Left ventricle myocardium inferior (tissue), 1 donor: ENCODE measurements at places on chromosomes 1 and 21. TPM values are rescaled to one million over a fixed set of nuclear protein-coding genes. Genes with fewer than 3 reads are reported as not detected.

DNA sequence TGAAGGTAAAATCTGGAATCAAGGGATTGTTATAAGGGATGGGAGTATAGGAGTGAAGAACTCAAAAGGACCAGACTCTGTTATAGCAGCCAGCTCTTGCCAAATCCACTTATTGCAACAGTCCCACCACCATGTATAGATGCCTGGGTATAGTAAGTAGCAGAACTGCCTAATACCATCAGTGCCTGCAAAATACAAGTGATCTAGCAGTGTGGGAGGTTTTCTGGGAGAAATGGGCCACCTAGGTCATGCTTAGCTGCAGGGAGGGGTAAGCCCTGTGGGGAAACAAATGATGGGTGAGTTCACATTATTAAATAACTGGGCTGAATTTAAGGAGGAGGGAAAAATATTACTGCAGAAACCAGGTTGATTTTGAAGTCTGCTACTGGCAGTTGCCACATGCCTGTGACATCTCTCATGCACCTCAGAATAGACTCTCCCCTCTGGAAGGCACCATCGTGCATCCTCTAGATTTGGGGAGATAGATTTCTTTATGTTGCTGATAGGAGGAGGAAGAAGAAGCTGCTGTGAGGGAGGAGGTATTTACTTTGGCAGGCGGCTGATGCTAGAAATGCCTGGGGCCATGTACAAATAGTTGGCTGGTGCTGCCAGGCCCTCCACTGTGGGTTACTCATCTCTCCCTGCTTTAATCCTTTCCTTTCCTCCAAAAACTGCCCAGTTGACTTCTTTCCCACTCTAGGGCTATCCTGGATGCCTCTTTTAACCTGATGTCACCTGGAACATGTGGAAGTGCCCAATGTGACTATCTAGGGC is 27.5 kb downstream of the HLX start:
- no peak for DNase-seq
- no peaks in the 10 kb centered on the region for H3K27me3 ChIP-seq
- no peaks in the 10 kb centered on the region for H3K4me1 ChIP-seq

- no peaks in the 10 kb centered on the region for H3K36me3 ChIP-seq
- peak overlapping the region; percentile 94 for H3K27ac ChIP-seq
- peak overlapping the region; percentile 72 for H3K4me3 ChIP-seq
- H3K27me3 ChIP-seq: no peaks in the 10 kb centered on the region
- DNase-seq: no peak
These were observed 12.3 kb downstream of the BTBD19 start for GRCh38 chr1:44820328-44821239.

- peaks cover 76% of the 10 kb centered on the region for H3K4me1 ChIP-seq
- H3K4me3 ChIP-seq: peak overlapping the region; percentile 94
- peak overlapping the region; percentile 98 for H3K27ac ChIP-seq
- no peaks in the 10 kb centered on the region for H3K27me3 ChIP-seq
- H3K36me3 ChIP-seq: no peaks in the 10 kb centered on the region
These were observed 884 bp upstream of the LRRC8C start for GRCh38 chr1:89631816-89632656.

The OR6K3 gene
- total RNA-seq: not detected

GRCh38 chr1:204711947-204712701 is 26.6 kb upstream of the LRRN2 start:
- peaks cover 100% of the 10 kb centered on the region for H3K27me3 ChIP-seq
- H3K4me3 ChIP-seq: peak overlapping the region; percentile 15
- DNase-seq: peak; percentile 32
- no peaks in the 10 kb centered on the region for H3K36me3 ChIP-seq
- H3K4me1 ChIP-seq: peaks cover 15% of the 10 kb centered on the region

DNA sequence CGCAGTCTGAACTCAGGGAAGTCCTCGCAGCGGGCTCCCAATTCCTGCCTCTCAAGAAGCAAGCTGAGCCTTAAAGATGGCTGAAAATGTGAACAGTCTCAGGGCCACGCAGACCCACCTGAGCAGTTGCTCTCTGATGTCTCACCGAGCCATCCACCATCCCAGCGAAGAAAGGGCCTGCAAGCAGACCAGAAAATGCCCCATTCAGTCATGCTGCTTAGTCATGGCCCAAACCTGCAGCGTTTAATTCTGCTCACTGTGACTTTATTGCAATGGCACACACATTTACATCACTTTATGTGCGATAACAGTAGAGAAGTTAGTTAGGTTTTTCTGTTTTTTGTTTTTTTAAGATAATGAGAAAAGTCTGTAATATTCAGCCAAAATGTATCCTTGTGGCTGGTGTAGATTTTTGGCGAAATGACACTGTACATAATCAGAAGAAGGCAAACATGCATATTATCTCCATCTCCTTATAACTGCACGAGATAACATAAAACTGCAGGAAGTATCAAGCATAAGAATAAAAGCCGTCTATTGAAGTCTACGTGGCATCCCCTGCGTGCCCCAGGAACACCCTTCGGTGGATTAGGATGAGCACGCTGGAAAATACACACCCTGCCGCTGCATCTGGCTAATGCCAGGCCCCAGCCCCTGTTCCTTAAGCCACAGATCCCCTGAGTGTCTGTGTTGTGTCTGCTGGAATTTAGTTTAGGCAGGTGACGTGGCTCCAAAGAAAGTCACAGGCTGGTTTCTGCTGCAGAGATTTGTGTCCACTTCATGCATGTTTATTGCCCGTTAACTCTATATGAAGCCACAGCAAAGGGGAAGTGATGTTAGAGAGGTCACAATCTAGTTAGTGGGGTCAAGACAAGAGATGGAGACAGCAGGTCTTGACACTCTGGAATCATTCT is 119.8 kb upstream of the IRF2BP2 start:
- no peak overlapping the region for H3K27ac ChIP-seq
- no peaks in the 10 kb centered on the region for H3K36me3 ChIP-seq
- no peak overlapping the region for H3K4me3 ChIP-seq
- DNase-seq: no peak

The FCMR gene
- 3.3 TPM for total RNA-seq

The SLAMF6 gene
- total RNA-seq: 0.22 TPM

GRCh38 chr1:63523738-63524137 is 413 bp downstream of the EFCAB7 start:
- no peaks in the 10 kb centered on the region for H3K27me3 ChIP-seq
- peaks cover 9% of the 10 kb centered on the region for H3K36me3 ChIP-seq
- peaks cover 34% of the 10 kb centered on the region for H3K4me1 ChIP-seq
- peak overlapping the region; percentile 70 for H3K4me3 ChIP-seq

DNA sequence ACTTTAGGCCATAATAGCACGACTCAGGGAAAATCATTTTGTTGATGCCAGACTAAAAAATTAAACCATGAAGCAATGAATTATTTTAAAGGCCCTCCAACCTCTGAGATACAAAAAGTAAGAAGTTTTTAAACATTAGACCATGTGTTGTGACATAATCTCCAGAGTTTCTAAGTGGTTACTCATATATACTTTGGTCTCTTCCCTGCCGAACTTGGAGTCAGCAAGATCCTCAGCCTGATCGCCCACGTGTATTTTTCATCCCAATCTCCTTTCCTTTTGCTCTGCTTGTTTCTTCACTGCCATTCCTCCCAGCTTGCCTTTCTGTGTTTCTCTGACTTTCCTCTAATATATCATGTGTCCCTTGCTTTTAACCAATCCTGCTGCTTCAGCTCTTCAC is 3.8 kb downstream of the ARV1 start:
- peaks cover 14% of the 10 kb centered on the region for H3K36me3 ChIP-seq
- no peak for DNase-seq
- H3K4me3 ChIP-seq: no peak overlapping the region

DNA sequence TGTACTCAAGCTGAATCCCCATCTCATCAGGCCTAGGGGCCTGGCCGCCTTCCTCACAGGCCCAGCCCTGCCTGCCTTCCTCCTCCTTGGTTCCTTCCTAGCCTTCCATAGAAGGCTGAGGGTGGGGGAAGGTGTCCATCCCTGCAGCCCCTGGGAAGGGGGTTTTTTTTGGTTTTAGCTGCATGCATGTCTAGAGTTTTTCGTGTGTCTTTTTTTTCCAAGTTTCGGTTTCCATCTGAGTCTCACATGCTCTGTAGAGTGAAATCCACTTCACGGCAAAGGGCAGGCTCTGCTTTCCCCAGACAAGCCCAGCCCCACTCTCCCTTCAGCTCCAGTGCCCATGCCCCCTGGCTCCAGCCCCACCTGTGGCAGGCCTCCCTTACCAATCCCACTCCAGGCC is 32.1 kb downstream of the GRHL3 start:
- no peaks in the 10 kb centered on the region for H3K36me3 ChIP-seq
- H3K27me3 ChIP-seq: peaks cover 4% of the 10 kb centered on the region
- H3K27ac ChIP-seq: no peak overlapping the region
- H3K4me3 ChIP-seq: no peak overlapping the region
- H3K4me1 ChIP-seq: no peaks in the 10 kb centered on the region

DNA sequence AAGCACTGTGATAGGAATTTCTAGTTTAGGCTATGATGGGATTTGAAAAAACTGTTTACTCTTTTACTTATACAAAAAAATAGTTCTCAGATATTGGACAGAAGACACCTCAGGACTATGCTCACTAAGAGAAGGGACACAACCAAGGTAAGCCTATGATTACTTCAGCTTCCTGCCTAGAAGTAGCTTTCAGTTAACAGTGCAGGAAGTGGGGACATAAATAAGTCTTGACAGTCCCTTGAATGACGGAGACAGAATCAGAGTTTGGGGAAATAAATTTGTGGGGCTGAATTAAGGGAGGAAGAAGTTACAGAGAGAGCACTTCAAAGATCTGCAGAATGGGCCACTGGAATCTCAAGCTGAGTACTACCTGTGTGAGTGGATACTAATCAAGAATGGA is 53.8 kb upstream of the OLFM3 start:
- no peaks in the 10 kb centered on the region for H3K36me3 ChIP-seq
- no peak overlapping the region for H3K27ac ChIP-seq
- H3K27me3 ChIP-seq: no peaks in the 10 kb centered on the region
- H3K4me3 ChIP-seq: no peak overlapping the region

The VWA5B1 gene
- total RNA-seq: 0.16 TPM

The DYNLT4 gene
- 1.9 TPM for total RNA-seq

- peaks cover 29% of the 10 kb centered on the region for H3K27me3 ChIP-seq
- H3K4me3 ChIP-seq: no peak overlapping the region
- H3K27ac ChIP-seq: no peak overlapping the region
- DNase-seq: no peak
- no peaks in the 10 kb centered on the region for H3K36me3 ChIP-seq
- H3K4me1 ChIP-seq: no peaks in the 10 kb centered on the region
These were observed 70.6 kb upstream of the KCNJ6 start for GRCh38 chr21:37986751-37987399.

DNA sequence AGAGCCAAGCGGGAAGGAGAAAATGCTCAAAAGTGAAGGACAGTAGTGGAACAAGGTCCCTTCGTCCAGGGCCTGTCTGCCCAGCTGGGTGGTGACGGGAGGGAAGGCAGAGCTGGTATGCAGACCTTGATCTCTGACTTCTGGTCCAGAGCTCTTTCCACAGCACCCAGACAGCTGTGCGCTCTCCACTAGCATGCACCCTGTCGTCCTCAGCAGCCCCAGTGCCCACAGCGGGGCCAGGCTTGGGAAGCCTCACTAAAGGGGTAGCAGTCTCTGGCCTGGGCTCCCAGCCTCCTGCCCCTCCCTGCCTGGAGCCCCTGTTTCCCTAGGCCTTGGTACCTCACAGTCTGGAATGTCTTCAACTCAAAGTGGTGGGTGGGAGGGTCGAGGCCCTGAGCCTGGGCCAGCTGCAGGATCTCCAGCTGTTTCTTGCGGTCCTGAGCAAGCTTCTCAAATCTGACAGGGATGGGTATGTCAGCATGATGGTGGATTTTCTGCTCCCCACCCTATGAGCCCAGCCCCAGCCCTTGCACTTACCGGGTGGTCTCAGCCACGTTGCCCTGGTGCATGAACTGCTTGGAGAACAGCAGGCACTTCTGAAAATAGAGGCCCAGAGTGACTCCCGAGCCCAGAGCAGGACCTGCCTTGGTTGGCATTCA is 10.0 kb downstream of the CC2D1B start:
- H3K4me1 ChIP-seq: peaks cover 8% of the 10 kb centered on the region
- H3K27me3 ChIP-seq: no peaks in the 10 kb centered on the region
- DNase-seq: no peak
- peaks cover 92% of the 10 kb centered on the region for H3K36me3 ChIP-seq
- no peak overlapping the region for H3K27ac ChIP-seq
- H3K4me3 ChIP-seq: no peak overlapping the region

The FAM151A gene
- total RNA-seq: 0.80 TPM

- no peaks in the 10 kb centered on the region for H3K4me1 ChIP-seq
- no peak overlapping the region for H3K27ac ChIP-seq
- H3K36me3 ChIP-seq: no peaks in the 10 kb centered on the region
- no peak overlapping the region for H3K4me3 ChIP-seq
- no peak for DNase-seq
These were observed 18.6 kb downstream of the PIK3CD start for GRCh38 chr1:9670085-9670484.

DNA sequence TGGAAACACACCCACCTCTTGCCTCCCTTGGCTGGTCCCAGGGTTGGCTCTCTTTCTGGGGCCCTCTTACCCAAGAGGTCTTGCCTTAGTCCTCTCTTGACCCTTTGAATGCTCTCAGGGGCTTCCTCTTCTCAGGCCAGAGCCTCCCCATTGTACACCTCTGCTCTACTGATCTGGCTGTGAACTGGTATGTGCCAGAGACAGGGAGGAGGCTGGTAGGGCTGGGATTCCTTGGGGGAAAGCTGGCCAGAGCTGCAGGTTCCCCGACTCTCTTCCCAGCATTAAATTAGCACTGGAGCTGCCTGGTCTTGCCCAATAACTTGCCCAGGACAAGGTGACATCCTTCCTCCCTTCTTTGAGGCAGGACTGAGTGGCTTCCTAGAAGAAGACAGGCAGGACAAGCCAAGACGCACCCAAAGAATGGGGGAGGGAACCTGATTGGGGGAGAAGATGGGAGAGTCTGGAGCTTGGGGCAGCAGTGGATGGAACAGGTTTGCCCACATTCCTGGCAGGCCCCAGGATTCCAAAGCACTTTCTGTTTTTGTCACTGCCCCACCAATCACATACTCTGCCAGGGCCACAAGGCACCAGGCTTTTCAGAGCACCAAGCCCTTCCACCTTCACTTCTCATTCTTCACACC is 37.2 kb upstream of the CITED4 start:
- no peak overlapping the region for H3K27ac ChIP-seq
- no peaks in the 10 kb centered on the region for H3K27me3 ChIP-seq
- peaks cover 10% of the 10 kb centered on the region for H3K4me1 ChIP-seq
- H3K36me3 ChIP-seq: no peaks in the 10 kb centered on the region
- no peak for DNase-seq
- no peak overlapping the region for H3K4me3 ChIP-seq

The CELA2A gene
- total RNA-seq: not detected

The SLC9C2 gene
- total RNA-seq: not detected

DNA sequence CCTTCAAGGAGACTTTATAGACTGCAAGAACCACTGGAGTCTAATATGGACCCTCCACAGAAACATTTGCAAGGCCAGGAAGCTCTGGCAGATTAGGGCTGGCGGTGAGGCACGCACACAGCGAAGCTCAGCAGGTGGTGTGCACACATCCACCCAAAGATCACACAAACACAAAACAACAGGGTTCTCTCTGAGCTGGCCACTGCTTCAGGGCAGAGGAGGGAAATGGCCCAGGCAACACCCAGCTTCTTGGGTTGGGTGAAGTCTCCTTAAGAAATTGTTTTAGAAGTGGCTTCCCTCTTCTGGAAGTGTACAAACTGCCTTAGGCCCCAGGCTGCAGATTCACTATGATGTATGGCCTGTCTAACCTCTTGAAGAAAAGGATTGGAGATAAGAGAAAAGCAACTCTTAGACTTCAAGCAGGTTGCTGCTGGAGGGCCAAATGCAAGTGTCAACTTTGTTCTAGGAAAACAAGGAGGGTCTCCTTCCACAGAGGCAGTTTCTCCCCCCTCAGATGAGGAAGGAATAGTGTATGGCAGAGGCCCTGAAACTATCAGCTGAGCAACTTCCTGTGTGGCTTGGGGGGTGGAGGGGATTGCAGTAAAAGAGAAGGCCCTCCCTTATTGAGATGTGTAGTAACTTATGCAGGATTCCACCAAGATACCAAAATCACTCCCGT is 2.0 kb downstream of the RCSD1 start:
- peaks cover 4% of the 10 kb centered on the region for H3K36me3 ChIP-seq
- H3K4me1 ChIP-seq: peaks cover 96% of the 10 kb centered on the region
- H3K27me3 ChIP-seq: no peaks in the 10 kb centered on the region
- DNase-seq: no peak
